ENCODE measurements at places on chromosomes 6 and 20.

- no peak for DNase-seq
Measured at GRCh38 chr6:32057966-32058365, 19.8 kb downstream of the CYP21A2 start.

GRCh38 chr6:41370488-41371111 lies 35.2 kb downstream of the NCR2 start:
- no peak for DNase-seq

DNA sequence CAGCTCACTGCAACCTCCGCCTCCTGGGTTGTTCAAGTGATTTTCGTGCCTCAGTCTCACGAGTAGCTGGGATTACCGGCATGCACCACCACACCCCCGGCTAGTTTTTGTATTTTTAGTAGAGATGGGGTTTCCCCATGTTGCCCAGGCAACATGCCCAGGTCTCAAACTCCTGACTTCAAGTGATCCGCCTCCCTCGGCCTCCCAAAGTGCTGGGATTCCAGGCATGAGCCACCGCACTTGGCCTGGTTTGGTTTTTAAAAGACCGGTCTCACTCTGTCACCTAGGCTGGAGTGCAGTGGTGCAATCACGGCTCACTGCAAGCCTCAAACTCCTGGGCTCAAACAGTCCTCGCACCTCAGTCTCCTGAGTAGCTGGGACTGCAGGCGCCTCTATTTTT lies 40.1 kb downstream of the VSTM2L start:
- no peak for DNase-seq

GRCh38 chr6:145498425-145498824 lies 236.9 kb downstream of the EPM2A start:
- DNase-seq: no peak

DNA sequence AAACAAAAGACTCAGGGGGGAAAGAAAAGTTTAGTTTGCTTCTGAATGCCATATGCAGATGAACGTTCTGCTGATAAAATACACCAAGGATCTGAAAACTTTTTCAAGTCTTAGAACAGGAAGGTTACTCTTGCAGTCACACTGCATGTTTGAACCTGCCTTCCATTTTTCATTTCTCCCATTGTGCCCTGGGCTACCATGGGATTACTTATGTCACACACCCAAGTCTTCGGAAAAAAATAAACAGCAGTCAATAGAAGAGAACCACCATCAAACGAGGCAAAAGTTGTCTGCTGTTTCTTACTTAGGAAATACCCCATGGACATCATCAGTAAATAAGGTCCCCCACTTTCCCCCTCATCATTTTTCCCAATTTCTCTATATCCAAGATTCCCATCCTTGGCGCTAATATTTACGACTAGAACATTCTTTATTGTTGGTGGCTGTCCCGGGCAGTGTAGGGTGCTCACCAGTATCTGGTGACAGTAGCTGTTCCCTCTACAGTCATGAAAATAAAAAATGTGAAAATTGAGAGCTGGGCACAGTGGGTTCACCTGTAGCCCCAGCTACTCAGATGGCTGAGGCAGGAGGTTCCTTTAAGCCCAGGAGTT lies 202.5 kb downstream of the BCAS1 start:
- DNase-seq: no peak

DNA sequence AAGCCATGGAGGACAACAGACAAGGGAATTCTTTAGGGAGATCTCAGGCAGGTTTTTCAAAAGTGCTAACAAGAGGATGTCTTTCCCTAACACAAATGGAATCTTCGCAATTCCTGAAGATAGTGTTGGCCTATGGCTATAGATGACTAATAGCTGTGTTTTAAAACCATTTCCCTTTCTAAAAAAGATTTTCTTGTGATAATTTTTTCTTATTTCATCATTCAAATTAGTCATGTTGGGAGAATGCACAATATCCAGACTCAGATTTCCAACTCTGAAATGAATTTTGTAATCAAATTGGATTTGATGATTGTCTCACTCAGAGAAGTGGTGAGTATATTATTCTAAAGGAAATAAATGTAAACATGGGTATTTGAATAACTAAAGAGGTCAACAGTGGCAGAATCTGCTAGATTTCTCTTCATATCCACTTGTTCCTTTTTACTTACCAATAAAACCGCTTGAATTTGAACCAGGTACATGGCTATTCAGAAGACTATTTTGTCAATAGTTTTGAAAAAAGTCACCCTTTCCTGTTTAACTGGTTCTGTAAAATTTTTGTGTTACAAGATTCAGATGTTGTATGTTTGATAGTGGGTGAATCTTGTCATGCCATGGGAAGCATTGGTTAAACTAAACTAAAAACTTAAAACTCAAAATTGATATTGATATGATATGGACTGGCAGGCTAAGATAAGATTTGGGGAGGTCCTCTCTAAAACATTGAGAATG lies 1223.7 kb upstream of the EYS start:
- DNase-seq: no peak

GRCh38 chr20:1177680-1178079 lies 7.1 kb downstream of the TMEM74B start:
- no peak for DNase-seq

DNA sequence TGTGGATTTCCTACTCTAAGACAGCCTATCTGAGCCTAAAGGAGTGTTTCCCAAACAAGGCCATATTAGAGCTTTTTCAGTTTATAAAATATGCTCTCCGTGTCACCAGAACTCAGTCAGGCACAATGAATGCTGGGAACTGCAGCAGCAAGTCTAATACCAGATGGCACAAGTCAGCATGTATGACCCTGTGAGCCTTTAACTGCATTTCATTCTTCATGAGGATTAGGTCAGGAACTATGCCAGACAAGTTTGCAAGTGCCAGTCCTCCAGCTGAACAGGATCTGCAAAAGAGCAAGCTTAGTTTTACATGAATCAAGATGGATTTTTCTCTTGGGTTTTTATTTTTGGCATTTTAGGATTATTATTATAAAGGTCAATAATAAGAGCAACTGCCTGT lies 66.7 kb upstream of the SAMD5 start:
- no peak for DNase-seq
